ENCODE measurements at places on chromosomes 11 and 22.

- no peak for DNase-seq
Measured at GRCh38 chr11:65433657-65434056, 11.1 kb downstream of the NEAT1 start.

DNA sequence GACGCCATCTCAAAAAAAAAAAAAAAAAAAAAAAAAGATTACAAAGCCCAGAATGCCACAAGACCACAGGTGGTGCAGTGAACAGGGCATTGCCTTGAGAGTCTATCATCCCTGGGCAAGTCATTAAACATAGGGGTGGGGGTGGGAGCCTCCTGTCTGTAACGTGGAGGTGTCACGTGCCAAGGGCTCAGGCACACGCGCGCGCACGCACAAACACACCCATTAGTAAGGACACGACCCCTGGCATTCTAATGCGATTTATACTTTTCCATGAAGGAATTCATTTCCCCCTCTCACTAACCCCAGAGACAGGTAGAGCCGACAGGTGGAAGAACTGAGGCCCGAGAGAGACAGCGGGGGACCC, 5.8 kb upstream of the GCAT start:
- DNase-seq: no peak

DNA sequence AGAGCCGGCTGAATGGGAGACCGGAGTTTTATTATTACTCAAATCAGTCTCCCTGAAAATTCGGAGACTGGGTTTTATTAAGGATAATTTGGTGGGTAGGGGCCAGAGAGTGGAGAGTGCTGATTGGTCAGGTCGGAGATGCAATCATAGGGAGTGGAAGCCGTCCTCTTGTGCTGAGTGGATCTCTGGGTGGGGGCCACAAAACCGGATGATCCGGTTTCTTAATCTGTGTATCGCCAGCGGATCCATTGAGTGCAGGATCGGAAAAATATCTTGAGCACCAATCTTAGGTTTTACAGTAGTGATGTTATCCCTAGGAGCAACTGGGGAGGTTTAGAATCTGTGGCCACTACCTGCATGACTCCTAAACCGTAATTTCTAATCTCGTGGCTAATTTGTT, 886 bp upstream of the NIPSNAP1 start:
- DNase-seq: no peak

DNA sequence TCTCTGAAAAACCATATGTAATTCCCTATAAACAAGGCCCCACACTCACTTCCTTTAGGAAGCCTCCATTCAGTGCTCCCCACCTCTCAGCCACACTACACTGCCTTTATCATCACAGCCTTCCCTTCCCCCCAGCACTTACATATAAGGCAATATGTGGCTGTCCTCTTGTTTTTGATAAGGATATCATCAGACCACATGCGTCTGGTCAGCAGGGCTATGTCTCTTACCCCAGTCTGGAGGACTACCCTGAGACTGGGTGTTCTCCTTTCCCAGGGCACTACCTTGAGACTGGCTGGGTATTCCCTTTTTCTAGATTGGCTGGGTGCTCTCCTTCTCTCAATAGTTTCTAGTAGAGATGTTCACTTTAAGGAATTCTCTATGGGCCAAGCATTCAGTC, 7.8 kb downstream of the KCNE3 start:
- DNase-seq: no peak

DNA sequence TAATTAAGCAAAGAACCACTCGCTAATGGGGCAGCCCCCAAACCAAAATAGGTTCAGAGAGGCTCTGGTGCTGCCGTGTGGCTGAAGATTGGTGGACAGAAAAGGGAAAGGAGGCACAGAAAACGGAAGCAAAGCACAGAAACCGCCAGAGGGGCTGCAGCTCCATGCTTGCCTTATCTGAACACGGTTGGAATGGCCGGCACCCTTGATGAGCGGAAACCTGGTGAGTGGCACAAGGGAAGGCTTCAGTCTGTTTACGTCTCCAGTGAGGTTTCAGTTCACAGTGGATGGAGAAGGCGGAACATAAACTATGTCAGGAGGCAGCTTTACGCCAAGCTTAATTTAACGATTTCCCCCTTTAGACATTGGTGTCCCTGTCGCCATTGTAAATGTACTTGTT, 5.2 kb upstream of the PRR33 start:
- no peak for DNase-seq

DNA sequence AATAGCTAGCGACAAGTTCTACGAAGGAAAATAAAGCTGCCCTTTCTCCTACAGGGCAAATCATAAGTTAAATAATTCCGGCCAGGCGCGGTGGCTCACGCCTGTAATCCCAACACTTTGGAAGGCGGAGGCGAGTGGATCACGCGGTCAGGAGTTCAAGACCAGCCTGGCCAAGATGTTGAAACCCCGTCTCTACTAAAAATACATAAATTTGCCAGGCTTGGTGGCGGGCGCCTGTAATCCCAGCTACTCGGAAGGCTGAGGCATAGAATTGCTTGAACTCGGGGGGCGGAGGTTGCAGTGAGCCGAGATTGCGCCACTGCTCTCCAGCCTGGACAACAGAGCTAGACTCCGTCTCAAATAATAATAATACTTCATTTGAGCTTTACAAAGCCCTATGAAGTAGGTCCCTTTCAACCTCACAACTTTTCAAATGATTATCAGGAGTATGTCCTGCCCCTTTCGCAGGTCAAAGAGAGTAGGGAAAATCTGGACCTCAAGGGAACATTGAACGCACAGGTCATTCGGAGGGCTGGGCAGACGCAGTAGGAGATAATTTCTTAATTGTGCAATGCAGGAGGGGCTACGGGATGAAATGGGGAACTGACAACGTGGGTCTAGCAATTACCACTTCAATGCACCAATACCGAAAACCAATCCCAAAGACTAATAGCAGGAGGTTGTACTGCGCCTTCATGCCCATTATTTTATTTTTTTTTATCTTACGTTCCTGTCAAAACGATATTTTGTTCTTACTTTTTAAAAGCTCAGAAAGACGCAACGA, 590 bp downstream of the COMMD9 start:
- no peak for DNase-seq

DNA sequence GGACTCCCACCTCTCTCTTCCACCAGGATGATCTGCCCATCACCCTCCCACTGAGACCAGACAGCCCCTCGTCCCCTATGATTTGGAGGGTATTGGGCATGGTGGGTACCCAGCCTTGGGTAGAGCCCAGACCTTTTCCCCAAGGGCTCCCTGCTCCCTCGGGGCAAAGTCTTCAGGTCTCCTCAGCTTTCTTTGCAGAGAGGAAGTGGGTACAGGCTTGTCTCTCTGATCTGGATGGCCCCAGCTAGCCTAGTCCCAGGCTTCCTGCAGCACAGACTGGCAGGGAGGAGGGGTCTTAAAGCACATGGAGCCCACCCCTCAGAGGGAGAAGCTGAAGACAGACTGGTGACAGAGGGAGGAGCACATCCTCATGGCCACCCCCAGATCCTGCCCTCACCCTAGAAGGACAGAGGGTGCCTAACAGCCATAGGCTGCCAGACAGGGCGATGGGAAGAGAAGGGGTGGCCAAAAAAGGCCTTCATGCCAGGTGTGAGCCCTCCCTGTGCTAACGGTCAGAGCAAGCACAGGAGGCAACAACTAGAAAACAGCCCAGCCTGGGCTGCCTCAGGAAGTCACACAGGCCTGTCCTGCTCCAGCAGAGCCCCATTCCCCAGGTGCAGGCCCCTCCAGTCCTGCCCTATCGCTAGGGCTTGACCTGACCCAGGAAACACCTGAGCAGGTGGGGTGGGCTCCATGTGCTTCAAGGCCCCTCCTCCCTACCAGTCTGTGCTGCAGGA, 30.4 kb downstream of the SLC22A12 start:
- no peak for DNase-seq
